ENCODE measurements at places on chromosomes 1 and 21.
A peak's percentile ranks its signal among the peaks of the same experiment; 100 is the strongest.

DNA sequence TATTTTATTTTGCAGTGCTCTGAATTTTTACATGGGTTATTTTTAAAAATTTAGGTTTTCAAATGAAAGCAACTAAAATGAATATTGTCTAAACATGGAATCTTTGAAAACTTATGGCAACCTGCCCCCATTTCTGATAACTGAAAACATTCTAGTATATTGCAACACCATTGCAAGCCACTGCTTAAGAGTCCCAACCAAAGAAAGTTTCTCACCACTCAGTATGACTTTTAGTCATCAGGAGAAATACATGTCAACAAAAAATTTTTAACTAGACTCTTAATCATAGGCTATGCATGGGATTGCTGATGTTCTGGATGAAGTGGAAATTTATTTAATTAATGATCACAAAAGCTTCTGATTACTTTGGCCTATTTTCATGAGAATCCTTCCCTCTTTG, 112.1 kb downstream of the TNFSF18 start:
- no peak for DNase-seq

- DNase-seq = no peak
Observed at GRCh38 chr1:8813991-8814390, 3.4 kb downstream of the RERE start.

GRCh38 chr21:46482225-46482845, 23.6 kb downstream of the DIP2A start:
- no peak for DNase-seq

- DNase-seq = no peak
Observed at GRCh38 chr21:25625036-25625435, 14.0 kb upstream of the JAM2 start.

- DNase-seq = peak; percentile 84
Observed at GRCh38 chr1:27598295-27598687, 5.7 kb downstream of the AHDC1 start.

DNA sequence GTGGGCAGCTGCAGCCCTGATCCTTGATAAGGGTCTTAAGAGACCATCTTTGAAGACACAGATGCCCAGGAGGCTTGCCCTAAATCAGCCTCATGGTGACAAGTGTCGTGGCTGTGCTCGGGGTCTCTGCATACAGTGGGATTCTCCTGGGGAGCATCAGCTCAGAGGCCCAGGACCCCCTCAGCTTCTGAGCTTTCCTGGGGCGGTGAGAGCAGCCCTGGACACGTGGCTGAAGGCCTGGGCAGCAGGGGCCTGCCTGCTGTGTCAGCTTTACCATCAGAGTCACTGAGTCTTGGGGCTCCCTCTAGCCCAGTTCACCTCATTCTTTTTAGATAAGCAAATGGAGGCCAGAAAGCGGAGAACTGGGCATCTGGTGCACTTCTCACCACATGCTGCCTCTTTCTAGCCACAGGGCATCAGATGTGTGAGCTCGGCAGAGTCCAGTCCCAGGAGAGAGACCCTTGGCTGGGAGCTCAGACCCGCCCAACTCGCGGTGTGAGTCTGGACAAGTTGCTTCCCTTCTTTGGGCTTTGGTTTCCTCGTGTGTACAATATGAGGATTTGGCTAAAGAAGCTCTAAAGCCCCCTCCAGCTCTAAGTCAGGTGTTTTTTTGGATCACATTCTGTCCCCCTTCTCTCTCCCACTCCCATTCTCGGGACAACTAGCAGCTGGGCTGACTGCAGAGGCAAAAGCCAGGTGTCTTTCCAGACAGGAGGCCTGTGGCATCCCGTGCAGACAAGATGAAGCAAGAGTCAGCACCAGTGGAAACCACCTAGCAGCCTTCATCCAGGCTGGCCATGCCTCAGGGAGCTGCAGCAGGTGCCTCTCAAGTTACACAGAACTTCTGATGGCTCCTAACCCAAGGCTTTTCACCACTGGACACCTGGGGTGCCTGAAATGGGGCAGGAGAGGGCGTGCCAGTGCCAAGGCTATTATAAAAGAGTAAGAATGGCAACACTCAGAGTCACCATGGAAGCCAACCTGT, 119.1 kb downstream of the KCNN3 start:
- no peak for DNase-seq

DNA sequence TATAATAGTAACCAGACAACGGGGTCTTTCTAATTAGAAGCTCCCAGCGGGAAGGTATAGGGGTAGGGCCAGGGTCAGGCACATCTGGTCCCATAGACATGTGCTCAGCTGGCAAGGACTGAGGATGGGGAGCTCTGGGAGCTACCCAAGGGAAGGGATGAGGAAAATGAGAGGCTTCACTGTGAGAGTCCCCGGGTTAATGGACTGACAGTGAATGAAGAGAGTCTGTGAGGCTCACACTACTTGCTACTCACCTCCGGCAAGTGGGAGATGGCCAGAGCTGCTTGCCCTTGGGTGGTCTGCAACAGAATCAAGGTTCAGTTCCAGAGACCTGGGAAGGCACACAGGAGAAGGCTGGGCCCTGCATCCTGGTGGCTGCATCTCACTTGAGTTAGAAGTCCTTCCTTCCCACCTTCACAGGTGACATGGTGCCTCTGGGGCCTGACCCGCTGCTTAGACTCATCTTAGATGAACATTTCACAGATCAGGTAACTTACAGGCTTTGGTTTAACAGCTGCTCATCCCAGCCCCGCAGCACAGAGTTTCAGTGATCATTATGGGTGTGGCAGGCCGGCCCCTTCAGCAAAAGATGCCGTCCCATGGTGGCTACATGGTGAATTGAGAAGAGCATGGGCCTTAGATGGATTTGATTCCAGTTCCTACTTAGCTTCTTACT, 31.7 kb downstream of the EIF2D start:
- no peak for DNase-seq

DNA sequence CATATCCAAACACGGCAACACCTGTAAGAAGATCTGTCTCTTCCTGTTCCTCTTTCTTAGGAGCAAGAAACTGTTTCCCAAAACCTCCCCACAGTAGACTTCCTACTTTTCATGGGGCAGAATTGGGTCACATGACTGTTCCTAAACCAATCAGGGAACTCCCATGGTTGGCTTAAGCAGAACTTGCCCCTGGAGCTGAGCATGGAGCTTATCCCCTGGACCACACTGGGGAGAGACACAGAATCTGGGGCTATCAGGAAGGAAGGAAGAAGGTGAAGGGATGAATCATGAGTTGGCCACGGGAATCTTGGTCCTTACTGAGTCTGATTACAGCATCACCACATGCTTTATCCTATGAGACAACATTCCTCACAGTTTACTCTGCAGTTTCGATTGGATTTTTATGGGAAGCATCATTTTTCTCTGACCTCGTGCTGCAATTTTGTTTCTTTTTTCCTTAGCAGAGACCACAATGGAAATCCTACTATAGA, 81.8 kb downstream of the CDC7 start:
- no peak for DNase-seq

- DNase-seq = no peak
Observed at GRCh38 chr1:67158401-67158800, 7.9 kb upstream of the IL23R start.

DNA sequence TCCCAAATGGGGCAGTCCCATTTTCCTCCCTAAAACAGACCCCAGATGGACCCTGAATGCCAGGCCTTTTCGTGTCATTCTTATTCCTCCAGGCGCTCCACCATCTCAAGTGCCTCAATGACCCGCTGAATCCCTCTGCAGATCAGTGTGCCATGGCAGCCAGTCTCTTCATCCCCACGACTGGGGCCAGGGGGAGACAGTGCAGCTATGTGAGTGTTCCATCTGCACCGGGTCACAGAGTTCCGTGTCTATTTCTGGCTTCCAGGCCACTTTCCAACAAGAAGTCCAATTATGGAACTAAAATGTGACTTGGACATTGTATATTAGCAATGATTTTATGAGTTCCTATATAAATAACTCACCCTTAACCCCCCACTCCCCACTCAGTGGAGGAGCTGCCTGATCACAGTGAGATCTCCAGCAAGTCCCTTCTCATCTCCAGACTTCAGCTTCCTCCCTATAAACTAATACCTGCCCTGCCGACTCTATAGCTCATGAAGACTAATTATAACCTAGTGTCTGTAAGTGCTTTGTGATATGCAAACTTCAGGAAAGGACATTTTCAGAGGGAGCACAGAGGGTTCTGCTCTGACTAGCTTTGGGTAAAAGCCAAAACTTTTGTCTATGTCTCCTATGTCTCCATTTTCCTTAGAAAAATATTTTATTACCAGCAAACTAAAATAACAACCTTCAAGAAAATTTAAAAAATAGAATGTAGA, 56.3 kb upstream of the NFASC start:
- no peak for DNase-seq

GRCh38 chr1:24769656-24770651, 24.7 kb downstream of the CLIC4 start:
- no peak for DNase-seq

GRCh38 chr21:31497914-31498313, 153.9 kb upstream of the TIAM1 start:
- DNase-seq = no peak

DNA sequence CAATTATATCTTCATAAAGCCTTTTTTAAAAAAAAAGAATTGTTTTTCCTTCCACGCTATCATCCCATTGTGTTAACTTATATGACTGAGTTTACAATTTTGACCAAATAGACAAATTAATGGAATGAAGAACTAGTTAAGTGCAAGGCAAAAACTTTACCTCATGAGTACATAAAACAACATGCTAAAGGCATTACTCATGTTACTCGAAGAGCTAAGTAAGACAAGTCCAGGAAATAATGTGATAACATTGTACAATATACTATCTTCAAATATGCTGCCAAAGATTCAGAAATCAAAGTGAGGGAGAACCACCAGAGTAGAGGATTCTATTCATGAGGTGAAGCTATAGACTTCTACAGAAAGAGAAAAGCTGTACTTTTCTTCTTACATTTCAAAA, 24.2 kb upstream of the DYNLT5 start:
- DNase-seq = no peak

DNA sequence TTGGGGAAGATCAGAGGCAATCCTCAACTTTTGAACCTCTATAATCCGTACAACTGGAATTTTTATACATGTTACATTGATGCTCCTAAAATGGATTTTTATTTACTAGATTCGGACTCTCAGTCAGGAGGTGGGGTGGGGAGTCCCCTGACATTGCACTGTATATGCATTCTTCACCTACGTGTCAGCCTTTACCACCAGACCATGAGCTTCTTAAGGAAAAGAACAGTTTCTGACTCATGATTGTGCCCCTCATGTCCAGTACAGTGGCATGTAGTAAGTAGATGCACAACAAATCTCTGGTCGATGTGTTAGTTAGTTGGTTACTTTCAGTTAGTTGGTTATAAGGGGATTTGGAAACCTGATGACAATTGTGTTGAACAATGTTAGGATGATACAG, 15.4 kb downstream of the LPAR3 start:
- no peak for DNase-seq

DNA sequence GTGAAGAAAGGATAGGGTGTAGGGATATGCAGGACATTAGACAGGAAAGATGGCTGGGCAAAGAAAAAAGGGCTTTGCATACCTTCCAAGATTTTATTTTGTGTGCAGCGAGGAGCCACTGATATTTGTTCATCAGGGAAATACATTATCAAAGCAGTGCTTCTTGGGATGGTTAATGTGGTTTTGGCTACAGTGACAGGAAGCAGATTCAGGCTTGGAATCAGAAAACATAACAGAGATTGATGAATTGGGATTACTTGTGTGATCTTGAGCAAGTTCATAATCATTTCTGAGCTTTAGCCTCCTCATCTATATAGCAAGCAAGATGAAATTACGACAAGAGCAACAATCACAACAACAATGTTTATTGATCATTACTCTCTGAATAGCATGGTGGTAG, 249.2 kb upstream of the SGIP1 start:
- no peak for DNase-seq

DNA sequence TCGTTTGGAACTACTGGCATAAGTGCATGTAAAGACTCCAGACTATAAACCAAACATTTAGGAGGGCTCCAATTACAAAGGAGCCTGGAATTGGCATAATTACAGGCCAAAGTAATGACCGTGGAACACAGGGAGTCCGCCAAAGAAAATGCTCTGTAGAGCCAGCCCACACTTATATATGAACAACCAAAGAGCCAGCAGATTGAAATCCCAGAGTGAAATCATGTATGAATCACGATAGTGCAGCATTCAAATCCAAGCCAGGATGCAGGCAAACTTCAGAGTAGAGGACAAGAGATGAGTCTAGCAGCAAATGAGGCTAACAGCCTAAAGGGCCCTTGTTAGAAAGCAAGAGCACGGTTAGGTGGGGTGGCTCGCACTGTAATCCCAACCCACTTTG, 13.1 kb downstream of the VPS26C start:
- no peak for DNase-seq

DNA sequence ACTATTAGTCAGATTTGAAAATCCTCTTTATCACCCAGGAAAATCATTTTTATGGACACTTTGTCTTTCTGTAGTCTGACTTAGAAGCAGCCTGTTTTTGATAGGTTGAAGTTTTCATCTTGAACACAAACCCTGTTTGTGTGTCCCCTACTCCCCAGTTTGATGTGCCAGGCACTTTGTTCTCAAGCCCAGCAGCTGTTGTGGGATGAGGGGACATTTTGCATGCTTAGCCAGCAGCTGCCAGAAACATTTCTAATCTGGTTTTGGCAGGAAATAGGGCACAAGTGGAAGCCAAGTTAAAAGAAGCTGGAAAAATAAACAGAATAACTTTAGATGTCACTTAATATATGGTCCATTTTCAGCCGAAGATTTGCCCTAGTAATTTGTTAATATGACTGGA, 29.9 kb downstream of the ACTN2 start:
- DNase-seq = no peak

DNA sequence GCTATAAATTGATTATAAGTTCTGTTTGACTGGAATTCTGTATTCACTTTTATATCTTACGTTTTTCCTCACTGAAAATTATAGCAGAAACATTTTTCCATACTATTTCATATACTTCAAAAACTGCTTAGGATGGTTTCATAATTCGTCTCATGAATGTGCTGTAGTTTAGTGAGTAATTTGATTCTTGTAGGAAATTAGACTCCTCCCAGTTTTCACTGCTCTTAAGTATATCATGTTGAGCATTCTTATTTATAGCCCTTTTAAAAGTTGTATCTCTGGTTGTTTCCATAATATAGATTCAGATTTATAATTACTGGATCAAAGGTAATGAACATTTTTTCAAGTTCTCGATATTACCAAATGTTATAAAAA, 250.6 kb downstream of the FMN2 start:
- no peak for DNase-seq

- peak; percentile 97 for DNase-seq
Observed at GRCh38 chr1:180252638-180253536, 22.8 kb downstream of the LHX4 start.

GRCh38 chr1:158177700-158178450, 2.8 kb upstream of the CD1D start:
- DNase-seq = peak; percentile 97

- no peak for DNase-seq
Observed at GRCh38 chr1:17533201-17533600, 6.3 kb upstream of the ARHGEF10L start.

GRCh38 chr1:235954306-235955283, 87.9 kb upstream of the LYST start:
- DNase-seq = no peak

- peak; percentile 76 for DNase-seq
Observed at GRCh38 chr1:245156736-245157505, 2.1 kb downstream of the KIF26B start.

Measured in endodermal cell (in vitro differentiated cells).